ENCODE measurements at places on chromosomes 1 and 21.

- no peak for DNase-seq
These were observed 58.7 kb downstream of the LGR6 start for GRCh38 chr1:202252271-202252670.

GRCh38 chr1:24903955-24904730 lies 25.9 kb downstream of the RUNX3 start:
- DNase-seq = no peak

DNA sequence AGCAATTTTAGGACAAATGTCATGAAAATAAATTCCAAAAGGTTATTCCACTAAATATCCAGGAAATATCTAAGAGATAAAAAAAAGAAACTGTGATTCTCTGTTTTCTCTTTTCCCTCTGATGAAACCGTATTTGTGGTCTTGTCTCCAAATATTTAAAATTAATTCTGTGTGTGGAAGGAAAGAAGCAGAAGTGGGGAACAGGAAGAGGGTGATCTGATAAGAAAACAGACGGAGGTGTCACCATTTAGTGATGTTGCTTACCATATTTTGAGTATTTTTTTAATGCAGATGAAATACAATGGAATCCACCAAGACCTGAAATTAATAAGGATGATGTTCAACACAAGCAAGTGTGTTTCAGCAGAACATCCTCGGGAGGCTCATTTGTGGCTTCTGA lies 29.6 kb downstream of the CLCA1 start:
- no peak for DNase-seq

- no peak for DNase-seq
These were observed 11.9 kb downstream of the PRRX1 start for GRCh38 chr1:170675865-170676264.

GRCh38 chr1:164853146-164853545 lies 294.2 kb downstream of the PBX1 start:
- no peak for DNase-seq

GRCh38 chr1:204223129-204223860 lies 9.5 kb upstream of the GOLT1A start:
- DNase-seq = no peak

DNA sequence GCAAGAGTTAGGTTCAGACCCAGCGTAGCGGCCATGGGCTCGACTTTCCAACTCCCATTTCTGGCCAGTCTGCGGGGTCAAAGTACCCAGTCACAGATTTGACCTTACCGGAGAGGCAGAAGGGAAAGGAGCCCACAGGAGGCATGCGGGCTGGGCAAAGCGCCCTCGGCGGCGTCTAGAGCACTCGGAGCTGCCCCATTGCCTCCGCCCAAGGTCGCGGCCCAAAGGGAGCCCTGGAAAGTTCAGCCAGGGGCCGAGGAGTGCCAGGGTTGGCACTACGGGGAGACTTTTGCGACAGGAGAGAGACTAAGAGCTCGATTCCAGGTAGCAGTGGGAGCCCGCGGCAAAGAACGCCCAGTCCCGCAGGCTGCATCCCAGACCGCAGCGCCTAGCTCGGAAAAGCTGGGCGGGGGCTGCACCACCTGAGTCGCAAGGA lies 896 bp downstream of the KANK4 start:
- DNase-seq = no peak

- no peak for DNase-seq
These were observed 67.0 kb downstream of the PLEKHA6 start for GRCh38 chr1:204292740-204293139.

DNA sequence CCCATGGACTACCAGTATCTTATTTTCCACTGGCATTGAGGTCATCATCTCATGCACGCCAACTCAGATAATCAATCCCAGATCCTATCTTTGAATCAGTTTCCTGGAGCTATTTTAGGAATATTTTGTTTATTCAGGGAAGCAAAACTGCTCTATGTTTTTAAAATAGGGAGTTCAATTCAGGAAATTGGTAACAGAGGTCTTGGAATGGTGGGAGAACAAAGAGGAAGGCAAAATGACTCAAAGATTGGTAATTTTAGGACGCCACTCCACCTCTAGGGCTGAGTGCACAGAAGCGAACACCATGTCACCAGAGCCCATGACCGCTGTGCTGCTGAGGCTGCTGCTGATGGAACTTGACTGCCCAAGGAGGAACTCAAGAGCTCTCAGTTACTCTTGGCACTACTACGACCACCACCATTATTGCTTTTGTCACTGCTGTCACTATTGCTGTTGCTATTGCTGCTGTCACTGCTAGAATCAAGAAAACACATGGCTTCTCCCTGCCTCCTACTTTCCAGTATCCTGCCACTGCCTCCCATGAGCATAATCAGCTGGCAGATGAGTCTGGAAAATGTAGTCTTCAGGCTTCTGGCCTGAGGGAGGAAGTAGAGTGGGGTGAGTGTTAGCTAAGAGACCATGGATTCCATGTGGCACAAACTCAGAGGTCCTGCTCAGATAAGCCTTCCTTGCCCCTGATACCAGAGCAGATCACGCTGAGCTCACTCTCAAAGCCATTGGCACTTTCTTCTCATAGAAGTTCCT lies 71.6 kb upstream of the CNIH3 start:
- DNase-seq = no peak

GRCh38 chr1:23979387-23979880 lies 693 bp downstream of the SRSF10 start:
- DNase-seq = no peak

DNA sequence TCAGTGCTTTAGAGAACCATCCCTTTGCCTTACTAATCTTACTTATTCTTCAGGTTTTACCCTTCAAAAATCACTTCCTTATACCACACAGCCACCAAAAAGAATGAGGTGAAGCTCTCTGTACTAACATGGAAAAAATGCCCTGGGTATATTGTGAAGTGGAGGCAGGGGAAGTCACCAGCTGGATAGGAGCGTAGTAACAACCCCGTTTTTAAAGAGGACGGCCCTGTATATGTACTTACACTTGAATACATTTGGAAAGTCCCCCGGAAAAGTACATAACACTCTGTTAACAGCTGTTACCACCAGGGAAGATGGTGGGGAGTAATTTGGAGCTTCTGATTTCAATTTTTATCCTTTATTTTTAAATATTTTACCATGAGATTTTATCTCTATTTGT lies 28.2 kb upstream of the KHDRBS1 start:
- peak; percentile 78 for DNase-seq
